ENCODE measurements at places on chromosomes 2 and 18.

- peak; percentile 23 for DNase-seq
Observed at GRCh38 chr18:51447351-51448342, 250.2 kb upstream of the MEX3C start.

- no peak for DNase-seq
Observed at GRCh38 chr18:51453594-51453993, 256.1 kb upstream of the MEX3C start.

GRCh38 chr2:38540580-38541286 is 62.0 kb downstream of the HNRNPLL start:
- DNase-seq, result no peak

GRCh38 chr18:51076503-51076902 is 46.5 kb downstream of the SMAD4 start:
- no peak for DNase-seq

- DNase-seq, result no peak
Observed at GRCh38 chr2:32553829-32554432, 73.9 kb upstream of the TTC27 start.

DNA sequence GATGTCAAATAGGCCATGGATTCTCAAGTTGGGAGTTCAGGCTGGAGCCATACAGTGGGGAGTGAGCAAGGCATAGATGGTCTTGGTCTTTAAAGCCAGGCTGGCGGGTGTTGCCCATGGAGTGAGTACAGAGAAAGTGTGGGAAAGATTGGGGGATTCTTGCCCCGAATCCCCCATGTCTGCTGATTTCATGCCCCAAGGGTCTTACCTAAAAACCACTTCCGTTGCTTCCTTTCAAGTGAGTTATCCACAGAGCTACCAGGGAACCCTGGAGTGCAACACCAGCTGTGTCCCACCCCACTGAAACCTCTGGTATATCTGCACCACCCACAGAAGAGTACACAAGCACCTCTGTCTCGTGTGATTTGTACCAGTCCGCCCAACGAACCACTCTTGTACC is 31.4 kb downstream of the FHOD3 start:
- no peak for DNase-seq

GRCh38 chr2:33496150-33496549 is 19.7 kb downstream of the RASGRP3 start:
- DNase-seq, result no peak

GRCh38 chr2:133993160-133993559 is 260.7 kb upstream of the MGAT5 start:
- no peak for DNase-seq

DNA sequence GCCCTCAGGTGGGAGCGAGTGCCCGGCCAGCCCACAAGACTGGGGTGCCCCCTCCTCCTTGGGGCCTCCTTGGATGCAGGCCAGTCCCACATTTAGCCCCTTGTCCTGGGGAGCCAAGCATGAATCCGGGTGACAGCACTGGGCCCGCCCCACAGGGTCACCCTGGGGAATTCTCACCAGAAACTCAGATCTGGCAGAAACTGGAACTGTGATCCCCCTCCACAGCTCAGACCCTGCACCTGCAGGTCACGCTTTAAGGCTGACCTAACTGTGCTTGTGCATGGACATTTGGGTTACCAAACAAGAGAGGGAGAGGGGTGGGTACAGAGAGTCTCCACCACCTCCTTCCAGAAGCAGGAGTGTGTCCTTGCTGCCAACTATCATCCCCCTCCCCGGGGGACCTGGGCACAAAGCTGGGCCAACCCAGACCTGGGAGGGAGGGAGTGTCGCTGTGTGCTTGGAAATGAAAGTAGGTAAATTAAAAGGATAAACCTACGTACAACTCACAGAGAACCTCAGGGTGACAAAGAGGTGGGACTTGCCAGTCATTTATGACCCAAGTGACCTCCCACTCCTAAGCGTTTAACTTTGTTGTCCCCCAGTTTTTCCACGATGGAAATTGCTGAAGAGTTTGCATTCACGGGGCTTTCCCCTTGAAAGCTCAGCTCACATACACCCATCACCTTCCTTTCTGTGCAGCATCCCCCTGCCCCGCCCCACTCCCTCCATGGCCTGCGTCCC is 9.1 kb downstream of the ITM2C start:
- DNase-seq, result no peak

DNA sequence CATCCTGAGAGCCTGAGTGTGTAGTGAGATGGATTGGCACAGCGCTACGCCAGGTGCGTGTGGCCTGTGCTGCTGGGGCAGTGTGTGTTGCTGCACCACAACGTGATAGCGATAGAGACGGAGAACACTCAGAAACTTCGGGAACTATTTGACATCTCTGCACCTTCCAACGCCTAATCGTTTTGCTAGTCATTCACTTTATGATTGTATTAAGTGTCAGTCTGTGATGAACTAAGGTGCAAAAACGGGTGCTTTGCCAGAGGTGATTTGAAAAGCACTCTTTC is 26.0 kb upstream of the IGFBP2 start:
- DNase-seq, result no peak

DNA sequence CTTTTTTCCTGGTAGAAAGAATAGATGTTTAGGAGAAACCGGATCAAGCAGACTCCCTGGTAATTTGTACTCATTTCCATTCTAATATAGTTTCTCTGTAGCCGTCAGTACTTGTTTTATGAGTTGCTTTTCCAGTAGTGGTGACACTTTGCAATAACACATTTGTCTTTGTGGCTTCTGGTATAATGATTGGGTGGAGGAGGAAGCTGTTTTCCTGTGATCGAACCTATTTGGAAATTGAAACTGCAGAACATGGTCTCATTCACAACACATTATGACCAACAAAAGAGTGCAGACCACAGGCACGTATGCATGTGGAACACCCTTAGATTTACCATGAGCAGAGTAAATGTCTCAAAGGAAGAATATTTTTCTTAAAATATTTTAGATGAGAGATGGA is 7.6 kb upstream of the SERPINB12 start:
- DNase-seq, result no peak

All from WTC11 (cell line).